ENCODE measurements at places on chromosomes 1 and 21.

- no peak for DNase-seq
Measured at GRCh38 chr1:9150582-9151327, 21.9 kb upstream of the GPR157 start.

GRCh38 chr1:6491966-6492365 lies 499 bp upstream of the PLEKHG5 start:
- DNase-seq, result no peak

GRCh38 chr1:3625151-3625907 lies 514 bp downstream of the TPRG1L start:
- no peak for DNase-seq

- no peak for DNase-seq
Measured at GRCh38 chr1:47898133-47898845, 98.9 kb downstream of the TRABD2B start.

GRCh38 chr1:167922023-167922422 lies 8.1 kb upstream of the ADCY10 start:
- no peak for DNase-seq

DNA sequence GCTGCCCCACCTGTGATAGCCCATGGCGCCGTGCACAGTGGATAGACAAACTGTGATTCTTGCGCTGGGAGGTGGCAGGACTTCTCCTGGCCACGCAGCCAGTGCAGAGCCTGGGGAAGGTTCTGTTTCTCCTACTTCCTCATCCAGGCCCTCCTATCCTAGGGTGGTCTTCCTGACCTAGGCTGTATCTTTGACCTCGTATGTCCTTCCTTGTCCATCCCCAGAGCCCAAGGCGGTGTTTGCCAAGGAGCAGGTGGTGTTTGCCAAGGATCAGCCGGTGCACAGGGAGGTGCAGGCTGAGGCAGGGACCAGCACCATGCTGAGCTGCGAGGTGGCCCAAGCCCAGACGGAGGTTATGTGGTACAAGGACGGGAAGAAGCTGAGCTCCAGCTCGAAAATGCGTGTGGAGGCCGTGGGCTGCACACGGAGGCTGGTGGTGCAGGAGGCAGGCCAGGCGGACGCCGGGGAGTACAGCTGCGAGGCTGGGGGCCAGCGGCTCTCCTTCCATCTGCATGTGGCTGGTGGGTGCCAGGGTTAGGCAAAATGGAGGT lies 63.9 kb downstream of the OBSCN start:
- DNase-seq, result no peak

- DNase-seq, result no peak
Measured at GRCh38 chr1:11028018-11028417, 15.6 kb downstream of the TARDBP start.

- peak; percentile 30 for DNase-seq
Measured at GRCh38 chr1:209756615-209757445, 977 bp downstream of the TRAF3IP3 start.

GRCh38 chr1:30405631-30406212 lies 317.7 kb downstream of the MATN1 start:
- DNase-seq, result no peak

GRCh38 chr1:199612976-199613774 lies 414.3 kb upstream of the NR5A2 start:
- DNase-seq, result no peak

DNA sequence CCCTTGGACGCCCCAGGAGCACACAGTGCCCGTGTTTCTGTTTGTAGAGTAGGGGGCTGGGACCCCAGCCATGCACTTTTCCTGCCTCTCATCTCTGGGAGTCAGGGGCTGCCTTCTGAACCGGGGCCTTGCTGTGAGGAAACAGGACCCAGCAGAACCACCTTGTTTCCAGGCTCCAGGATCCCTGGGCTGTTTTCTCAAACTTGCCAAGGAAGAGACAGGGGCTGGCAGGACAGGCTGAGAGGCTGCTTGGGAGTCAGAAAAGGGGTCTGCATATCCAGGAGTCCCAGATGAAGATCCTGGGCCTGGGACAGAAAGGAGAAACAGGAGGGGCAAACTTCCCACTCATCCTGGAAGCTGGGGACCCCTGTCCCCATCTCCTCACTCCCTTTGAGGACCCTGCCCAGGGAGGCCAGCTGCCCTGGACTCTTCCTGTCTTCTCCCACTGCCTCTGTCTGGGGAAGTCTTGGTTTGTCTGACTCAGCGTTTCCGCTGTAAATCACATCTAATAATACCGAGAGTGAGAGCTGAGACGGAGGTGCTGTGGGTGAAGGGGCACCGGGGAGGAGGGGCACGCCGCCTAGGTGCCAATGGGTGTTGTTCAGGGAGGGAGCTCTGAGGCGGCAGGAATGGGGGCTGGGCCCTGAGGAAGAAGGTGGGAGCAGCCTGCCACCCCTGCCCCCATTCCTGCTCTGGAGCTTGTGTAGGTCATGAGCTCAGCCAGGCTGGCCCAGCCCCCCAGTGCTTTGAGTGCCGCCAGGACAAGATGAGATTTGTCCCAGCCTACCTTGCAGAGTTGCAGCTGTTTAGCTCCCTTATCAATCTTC lies 16.7 kb downstream of the POU3F1 start:
- peak; percentile 64 for DNase-seq

GRCh38 chr1:231738554-231738953 lies 112.0 kb downstream of the DISC1 start:
- DNase-seq, result no peak

GRCh38 chr1:33005838-33006421 lies 30.8 kb downstream of the AK2 start:
- DNase-seq, result no peak

GRCh38 chr1:63414691-63415365 lies 47.4 kb downstream of the ALG6 start:
- no peak for DNase-seq

- no peak for DNase-seq
Measured at GRCh38 chr1:69185378-69185777, 382.3 kb upstream of the LRRC7 start.

GRCh38 chr1:173422456-173422976 lies 54.6 kb upstream of the PRDX6 start:
- DNase-seq, result no peak

DNA sequence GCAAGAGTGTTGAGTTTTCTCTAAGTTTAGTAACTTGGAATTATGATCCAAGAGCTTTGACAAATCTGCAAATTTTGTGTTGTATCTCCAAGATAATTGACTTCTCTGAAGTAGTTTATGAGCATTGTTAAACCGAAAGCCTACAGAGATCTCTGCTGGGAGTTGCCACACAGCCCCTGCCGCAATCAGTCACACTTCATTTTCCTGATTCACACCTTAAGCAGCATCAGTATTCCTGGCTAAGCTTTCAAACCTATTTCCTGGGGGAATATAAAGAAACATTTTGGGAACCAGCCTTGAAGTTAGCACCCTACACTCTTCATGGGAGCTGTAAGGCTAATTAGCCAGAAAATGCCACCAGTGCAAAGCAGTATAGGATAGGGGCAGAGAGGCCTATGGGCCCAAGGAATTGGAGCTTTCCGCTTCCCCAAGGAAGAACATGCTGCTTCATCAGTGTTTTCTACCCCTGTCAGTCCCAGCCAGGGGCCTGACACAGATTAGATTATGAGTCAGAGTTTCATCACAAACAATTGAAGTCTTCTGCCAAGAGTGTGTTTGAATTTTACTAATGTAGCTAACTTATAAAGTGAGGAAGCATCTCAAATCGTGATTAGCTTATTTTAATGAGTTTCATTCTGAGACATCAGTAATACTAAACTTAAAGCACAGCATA lies 23.2 kb upstream of the CACYBP start:
- DNase-seq, result no peak

DNA sequence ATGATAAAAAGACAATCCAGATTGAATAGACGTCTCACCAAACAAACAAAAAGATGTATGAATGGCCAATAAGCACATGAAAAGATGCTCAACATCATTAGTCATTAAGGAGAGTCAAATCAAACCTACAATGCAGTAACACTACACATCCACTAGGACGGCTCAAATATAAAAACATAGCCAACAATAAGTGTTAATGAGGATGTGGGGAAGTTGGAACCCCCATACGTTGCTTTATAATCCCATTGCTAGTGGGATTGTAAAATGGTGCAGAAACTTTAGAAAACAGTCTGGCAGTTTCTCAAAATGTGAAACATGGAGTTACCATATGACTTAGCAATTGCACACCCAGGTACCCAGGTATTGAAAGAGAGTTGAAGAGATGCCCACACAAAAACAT lies 14.7 kb upstream of the IL24 start:
- no peak for DNase-seq

DNA sequence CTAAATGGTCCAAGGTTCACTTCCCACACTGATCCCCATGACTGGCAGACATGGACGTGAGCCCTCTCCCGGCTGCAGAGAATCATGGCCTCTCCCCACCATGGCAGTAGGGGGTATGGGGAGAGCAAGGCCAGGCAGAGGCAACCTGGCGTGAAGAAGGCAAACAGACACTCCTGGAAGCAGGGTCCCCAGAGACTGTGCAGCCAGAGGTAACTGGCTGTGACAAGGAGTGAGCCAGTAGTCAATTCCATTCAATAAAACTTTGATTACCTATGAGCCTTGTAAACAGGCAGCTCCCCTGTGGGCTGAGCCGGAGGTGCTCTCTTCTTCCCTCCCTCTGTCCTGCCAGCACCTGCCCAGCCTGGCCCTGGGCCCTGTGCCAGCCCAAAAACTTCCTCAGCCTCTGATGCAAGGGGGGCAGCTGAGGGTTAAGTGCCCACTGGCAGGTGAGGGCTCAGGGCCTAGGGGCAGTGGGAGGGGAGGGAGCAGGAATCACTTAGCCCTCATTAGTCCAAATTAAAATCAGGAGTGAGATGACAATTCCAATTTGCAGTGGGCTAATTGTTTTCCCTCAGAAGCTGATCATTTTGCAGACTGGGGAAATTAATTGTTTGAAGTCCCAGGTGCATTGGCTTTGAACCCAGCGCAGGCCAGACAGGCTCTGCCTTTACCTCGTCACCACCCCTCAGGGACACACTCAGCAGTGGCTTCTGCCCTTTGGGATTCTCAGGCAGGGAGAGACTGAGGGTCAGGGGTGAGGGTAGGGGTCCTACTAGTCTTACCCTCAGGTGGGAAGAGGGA lies 35.6 kb downstream of the LRRN2 start:
- no peak for DNase-seq

- DNase-seq, result no peak
Measured at GRCh38 chr1:89978755-89979154, 16.2 kb upstream of the ZNF326 start.

GRCh38 chr1:227913396-227913763 lies 34.4 kb downstream of the WNT9A start:
- no peak for DNase-seq

DNA sequence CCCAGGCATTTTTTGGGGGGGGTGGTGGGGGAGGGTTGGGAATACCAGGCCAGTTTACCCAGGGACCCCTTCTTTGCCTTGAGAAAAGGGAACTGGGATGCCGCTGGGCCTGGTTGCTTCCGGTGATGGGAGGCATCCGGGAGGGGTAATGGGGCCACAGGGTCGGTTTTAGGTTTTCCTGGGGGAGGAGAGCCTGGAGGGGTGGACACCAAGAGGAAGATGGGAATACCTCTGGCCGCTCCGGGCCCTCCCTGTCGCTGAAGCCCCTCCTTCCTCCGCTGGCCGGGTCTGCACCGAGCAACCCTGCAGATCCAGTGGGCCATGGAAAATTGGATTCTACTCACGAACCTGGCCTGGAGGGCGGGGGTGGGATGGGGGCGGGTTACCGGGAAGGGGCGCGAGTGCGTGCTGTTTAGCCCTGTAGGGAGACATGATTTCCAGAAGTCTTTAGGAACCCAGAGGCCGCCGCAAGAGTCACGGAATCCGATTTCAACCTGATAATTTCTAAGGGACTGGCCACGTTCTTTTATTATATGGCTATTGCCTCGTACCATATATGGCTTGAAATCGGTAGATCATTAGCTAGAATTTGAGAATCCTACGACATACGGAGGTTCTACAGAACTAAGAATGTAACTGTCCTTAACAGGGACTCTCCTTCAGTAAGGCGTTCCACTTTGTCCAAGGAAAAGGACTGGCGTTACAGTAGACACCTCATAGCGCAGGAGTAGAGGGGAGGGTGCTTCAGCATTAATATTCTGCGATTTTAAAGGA lies 749 bp downstream of the AKIRIN1 start:
- no peak for DNase-seq

- no peak for DNase-seq
Measured at GRCh38 chr1:75053207-75053606, 81.0 kb upstream of the LHX8 start.

GRCh38 chr1:68511254-68511653 lies 14.4 kb upstream of the DEPDC1 start:
- no peak for DNase-seq

DNA sequence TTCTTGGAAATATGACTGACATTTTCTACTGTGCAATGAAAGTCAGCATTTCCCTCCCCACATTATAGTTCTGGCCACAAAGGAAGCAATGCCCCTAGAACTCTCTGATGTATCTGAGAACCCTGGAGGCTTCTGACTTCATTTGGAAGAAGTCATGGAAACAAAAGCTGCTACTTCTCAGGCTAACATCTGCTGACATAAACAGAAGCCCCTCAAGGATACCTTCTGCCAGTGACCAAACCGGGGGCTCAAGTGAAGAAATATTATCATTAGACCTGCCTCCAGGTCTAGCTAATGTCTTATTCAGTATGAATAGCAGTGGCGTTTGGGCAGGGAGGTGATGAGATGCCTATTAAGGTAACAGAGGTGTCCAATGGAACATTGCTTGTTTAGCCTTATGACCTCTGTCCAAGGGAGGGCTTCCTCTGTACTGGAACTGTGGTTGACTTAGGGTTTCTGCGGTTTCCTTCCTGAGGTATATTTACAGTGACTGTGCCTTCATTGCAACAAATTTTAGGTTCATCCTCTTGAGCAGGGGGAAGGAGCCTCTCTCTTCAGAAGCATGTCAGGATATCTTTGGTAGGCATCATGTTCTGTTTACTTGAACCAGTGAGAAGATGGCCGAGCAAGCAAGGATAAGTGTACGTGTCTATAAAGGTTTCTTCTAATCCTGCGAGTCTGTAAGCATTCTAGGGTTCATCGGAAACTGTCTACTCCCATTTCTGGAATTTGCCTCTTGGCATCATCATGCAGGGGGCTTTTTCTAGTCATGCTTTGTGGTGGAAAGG lies 161.7 kb downstream of the PBX1 start:
- DNase-seq, result no peak

DNA sequence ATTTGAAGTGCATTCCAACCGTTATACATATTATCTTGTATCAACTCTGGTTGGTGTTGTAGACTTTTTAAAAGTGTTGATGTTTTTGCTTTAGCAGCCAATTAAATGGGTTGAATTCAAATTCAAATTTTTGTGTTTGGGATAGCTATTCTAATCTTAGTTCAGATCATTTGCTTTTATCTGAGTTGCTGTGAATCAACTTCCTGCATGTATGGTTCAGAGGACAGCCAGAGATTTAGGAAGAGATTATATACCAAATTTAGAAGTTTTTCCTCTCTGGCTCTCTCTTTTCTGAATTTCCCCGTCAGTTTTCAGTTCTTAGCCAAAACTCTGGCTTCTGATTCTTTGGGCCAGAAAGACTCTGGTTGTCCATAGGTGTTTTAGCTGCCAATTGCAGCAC lies 415.5 kb downstream of the NUF2 start:
- DNase-seq, result no peak
